Tibial nerve (tissue), 4 donors: ENCODE measurements at places on chromosomes 7 and 10. TPM values are rescaled to one million over a fixed set of nuclear protein-coding genes. Genes with fewer than 3 reads are reported as not detected.

DNA sequence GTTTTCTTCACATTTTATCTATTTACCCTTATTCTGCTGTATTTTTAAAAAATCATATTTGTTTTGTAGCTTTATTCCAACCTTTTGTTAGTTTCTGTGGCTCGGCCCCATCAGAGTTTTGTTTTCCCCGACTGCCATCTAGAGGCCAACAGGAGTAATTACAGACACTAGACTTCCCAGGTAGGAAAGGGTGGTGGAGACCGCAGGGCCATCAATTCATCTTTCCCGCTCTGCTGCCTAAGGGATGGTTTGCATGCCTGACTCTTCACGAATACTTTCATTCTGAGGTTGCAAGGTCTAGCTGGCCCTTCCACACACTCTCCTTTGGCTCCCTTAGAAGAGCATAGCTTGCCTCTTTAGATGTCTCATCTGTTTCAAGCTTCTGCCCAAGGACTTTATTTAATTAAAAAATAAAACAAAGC is 38.3 kb downstream of the LYZL2 start:
- no peak for DNase-seq
- H3K4me3 ChIP-seq: no peak overlapping the region
- H3K27ac ChIP-seq: no peak overlapping the region
- H3K27me3 ChIP-seq: no peaks in the 10 kb centered on the region
- no peaks in the 10 kb centered on the region for H3K4me1 ChIP-seq
- no peaks in the 10 kb centered on the region for H3K36me3 ChIP-seq

GRCh38 chr7:132030883-132031282 is 474.5 kb upstream of the PODXL start:
- H3K4me1 ChIP-seq: no peaks in the 10 kb centered on the region
- H3K27ac ChIP-seq: no peak overlapping the region
- H3K36me3 ChIP-seq: no peaks in the 10 kb centered on the region
- no peak for DNase-seq

- no peak for DNase-seq
- no peak overlapping the region for H3K27ac ChIP-seq
- H3K36me3 ChIP-seq: no peaks in the 10 kb centered on the region
- H3K4me3 ChIP-seq: no peak overlapping the region
Measured at GRCh38 chr10:89563861-89564478, 28.6 kb upstream of the SLC16A12 start.

GRCh38 chr10:644943-645334 is 44.5 kb downstream of the DIP2C start:
- no peaks in the 10 kb centered on the region for H3K27me3 ChIP-seq
- no peaks in the 10 kb centered on the region for H3K36me3 ChIP-seq
- no peak overlapping the region for H3K27ac ChIP-seq
- peaks cover under 1% of the 10 kb centered on the region for H3K4me1 ChIP-seq

CAMK2B gene
- total RNA-seq: 9.9 TPM

ADCYAP1R1 gene
- total RNA-seq: 1.6 TPM

GRCh38 chr7:72152161-72153131 is 259.7 kb downstream of the CALN1 start:
- DNase-seq: no peak
- H3K27ac ChIP-seq: no peak overlapping the region
- no peaks in the 10 kb centered on the region for H3K4me1 ChIP-seq
- H3K36me3 ChIP-seq: no peaks in the 10 kb centered on the region

DNA sequence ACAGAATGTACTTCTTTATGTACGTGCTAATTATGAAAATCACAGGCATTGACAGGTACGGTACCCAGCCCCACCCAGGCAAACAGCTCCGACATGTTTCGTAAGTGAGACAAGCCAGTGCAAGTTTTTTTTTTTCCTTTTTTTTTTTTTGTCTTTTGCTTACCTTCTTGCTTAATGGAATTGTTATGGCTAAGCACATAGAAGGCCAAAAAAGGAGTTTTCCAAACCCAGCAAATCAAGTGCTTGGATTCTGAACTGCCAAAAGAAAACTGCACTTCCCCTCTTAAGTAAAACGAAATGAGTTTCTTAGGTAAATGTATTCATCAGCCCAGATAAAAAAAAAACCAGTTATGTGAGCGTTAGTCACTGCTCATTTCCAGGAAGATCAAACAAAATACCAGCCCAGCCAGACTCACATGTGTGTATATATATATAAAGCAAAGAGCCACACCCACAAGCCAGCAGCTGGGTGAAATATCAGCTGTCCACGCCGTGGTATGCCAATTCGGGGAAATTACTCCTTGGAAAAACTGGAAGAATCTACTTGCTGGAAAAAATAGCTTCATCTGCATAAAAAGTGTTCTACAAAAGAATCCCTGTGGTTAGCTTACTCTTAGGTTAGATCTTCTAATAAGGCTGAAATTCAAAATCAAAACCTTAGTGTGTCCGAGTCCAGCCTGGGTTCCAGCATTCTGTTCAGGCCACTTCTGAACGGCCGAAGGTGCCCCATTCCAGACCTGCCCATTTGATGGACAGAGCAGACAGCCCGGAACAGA is 8.0 kb downstream of the KLF6 start:
- H3K27me3 ChIP-seq: no peaks in the 10 kb centered on the region
- peak overlapping the region; percentile 100 for H3K27ac ChIP-seq
- H3K4me3 ChIP-seq: no peak overlapping the region
- peak; percentile 45 for DNase-seq
- peaks cover 30% of the 10 kb centered on the region for H3K36me3 ChIP-seq

- no peaks in the 10 kb centered on the region for H3K27me3 ChIP-seq
- H3K27ac ChIP-seq: no peak overlapping the region
- no peak for DNase-seq
- no peak overlapping the region for H3K4me3 ChIP-seq
- H3K4me1 ChIP-seq: no peaks in the 10 kb centered on the region
- H3K36me3 ChIP-seq: no peaks in the 10 kb centered on the region
Measured at GRCh38 chr10:48503293-48503911, 101.5 kb downstream of the ARHGAP22 start.

- peaks cover 3% of the 10 kb centered on the region for H3K36me3 ChIP-seq
- DNase-seq: no peak
- no peaks in the 10 kb centered on the region for H3K4me1 ChIP-seq
- H3K4me3 ChIP-seq: no peak overlapping the region
- no peaks in the 10 kb centered on the region for H3K27me3 ChIP-seq
- H3K27ac ChIP-seq: no peak overlapping the region
Measured at GRCh38 chr10:5788969-5789368, 24.3 kb downstream of the GDI2 start.

GRCh38 chr10:109866168-109866994 is 56.9 kb downstream of the XPNPEP1 start:
- H3K4me3 ChIP-seq: no peak overlapping the region
- H3K4me1 ChIP-seq: no peaks in the 10 kb centered on the region
- H3K27me3 ChIP-seq: no peaks in the 10 kb centered on the region
- H3K36me3 ChIP-seq: peaks cover 6% of the 10 kb centered on the region
- no peak overlapping the region for H3K27ac ChIP-seq

GRCh38 chr10:34674176-34674575 is 140.9 kb downstream of the PARD3 start:
- no peak overlapping the region for H3K4me3 ChIP-seq
- DNase-seq: no peak
- H3K4me1 ChIP-seq: no peaks in the 10 kb centered on the region

- peak overlapping the region; percentile 21 for H3K27ac ChIP-seq
- no peak for DNase-seq
- H3K4me3 ChIP-seq: no peak overlapping the region
- H3K36me3 ChIP-seq: no peaks in the 10 kb centered on the region
Measured at GRCh38 chr10:15345450-15345849, 25.6 kb downstream of the FAM171A1 start.

GRCh38 chr7:154497751-154498150 is 445.6 kb downstream of the DPP6 start:
- DNase-seq: no peak
- no peak overlapping the region for H3K4me3 ChIP-seq
- H3K36me3 ChIP-seq: no peaks in the 10 kb centered on the region
- no peaks in the 10 kb centered on the region for H3K27me3 ChIP-seq
- H3K27ac ChIP-seq: no peak overlapping the region

PALD1 gene
- total RNA-seq: 7.8 TPM

VPS50 gene
- 30.0 TPM for total RNA-seq

VAX1 gene
- total RNA-seq: not detected

- H3K27me3 ChIP-seq: no peaks in the 10 kb centered on the region
- no peak overlapping the region for H3K27ac ChIP-seq
- H3K4me3 ChIP-seq: no peak overlapping the region
- H3K4me1 ChIP-seq: no peaks in the 10 kb centered on the region
- H3K36me3 ChIP-seq: no peaks in the 10 kb centered on the region
Measured at GRCh38 chr10:18196806-18197550, 56.8 kb downstream of the CACNB2 start.

DNA sequence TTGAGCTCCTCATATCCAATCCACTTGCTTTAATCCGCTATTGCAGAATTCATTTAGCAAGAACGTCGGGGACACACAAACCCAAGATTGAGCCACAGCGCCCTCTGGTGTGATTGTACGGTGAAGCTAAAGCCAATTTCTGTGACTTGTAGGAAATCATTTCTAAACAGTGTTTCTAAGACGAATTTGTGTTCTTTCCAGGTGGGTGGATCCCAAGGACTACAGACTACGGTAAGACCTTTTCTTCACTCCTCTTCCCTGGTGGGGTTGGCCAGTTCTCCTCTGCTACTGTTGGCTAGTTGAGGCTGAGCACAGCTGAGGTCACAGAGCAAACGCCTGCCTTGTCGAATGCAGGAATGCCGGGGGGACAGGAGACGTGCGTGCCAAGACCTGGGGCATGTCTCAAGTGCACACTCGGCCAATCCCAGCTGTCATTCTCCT is 5.2 kb downstream of the DMBT1 start:
- H3K27ac ChIP-seq: no peak overlapping the region
- no peaks in the 10 kb centered on the region for H3K4me1 ChIP-seq
- H3K4me3 ChIP-seq: peak overlapping the region; percentile 22

- peaks cover 9% of the 10 kb centered on the region for H3K27me3 ChIP-seq
- no peaks in the 10 kb centered on the region for H3K36me3 ChIP-seq
- H3K4me3 ChIP-seq: peak overlapping the region; percentile 61
- H3K27ac ChIP-seq: peak overlapping the region; percentile 83
Measured at GRCh38 chr10:3067859-3068179, 471 bp downstream of the PFKP start.

- DNase-seq: no peak
- H3K4me3 ChIP-seq: no peak overlapping the region
- no peak overlapping the region for H3K27ac ChIP-seq
- peaks cover 36% of the 10 kb centered on the region for H3K4me1 ChIP-seq
- no peaks in the 10 kb centered on the region for H3K36me3 ChIP-seq
Measured at GRCh38 chr10:110959379-110960332, 40.3 kb downstream of the SHOC2 start.

ABCC2 gene
- 23.7 TPM for total RNA-seq

DNA sequence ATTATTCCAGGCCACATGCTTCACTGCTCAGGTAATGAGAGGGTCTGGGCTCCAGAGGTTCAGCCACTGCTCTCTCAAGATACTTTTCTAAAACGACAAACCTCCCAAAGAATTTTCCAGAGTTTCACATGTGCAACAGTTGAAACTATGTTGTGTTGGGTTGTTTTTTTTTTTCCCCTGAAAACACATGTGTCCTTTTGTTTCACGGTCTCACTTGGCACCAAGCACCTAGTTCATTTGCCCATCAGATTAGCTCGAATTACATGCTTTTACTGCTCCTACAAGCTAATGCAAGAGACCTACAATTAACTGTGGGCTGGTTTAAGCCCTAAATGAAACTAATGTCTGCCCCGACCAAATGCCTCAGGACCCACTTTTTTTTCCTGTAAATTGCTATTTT is 313.3 kb downstream of the FGFR2 start:
- no peaks in the 10 kb centered on the region for H3K27me3 ChIP-seq
- no peak overlapping the region for H3K4me3 ChIP-seq
- DNase-seq: no peak
- no peaks in the 10 kb centered on the region for H3K36me3 ChIP-seq

DNA sequence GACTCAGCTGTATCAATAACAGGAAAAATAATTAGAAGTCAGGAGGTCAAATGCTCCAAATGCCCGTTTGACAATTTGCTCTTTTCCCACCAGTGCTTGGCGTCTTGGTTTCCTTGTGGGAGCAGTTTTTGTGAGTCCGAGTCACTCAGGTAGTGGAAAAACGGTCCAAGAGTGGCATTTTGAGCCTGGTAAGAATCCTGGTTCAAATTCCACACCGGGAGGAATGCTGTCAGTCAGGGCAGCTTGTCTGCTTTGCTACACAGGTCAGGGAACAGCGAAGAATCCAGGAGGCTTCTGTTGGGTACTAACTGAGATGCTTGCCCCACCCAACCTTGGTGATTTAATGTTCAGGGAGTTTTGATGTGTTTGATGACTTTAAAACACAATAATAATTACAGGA is 209.5 kb downstream of the HERPUD2 start:
- H3K4me1 ChIP-seq: no peaks in the 10 kb centered on the region
- no peak overlapping the region for H3K27ac ChIP-seq
- H3K4me3 ChIP-seq: no peak overlapping the region
- H3K27me3 ChIP-seq: no peaks in the 10 kb centered on the region
- no peak for DNase-seq

- no peaks in the 10 kb centered on the region for H3K36me3 ChIP-seq
- no peaks in the 10 kb centered on the region for H3K27me3 ChIP-seq
- no peaks in the 10 kb centered on the region for H3K4me1 ChIP-seq
- H3K4me3 ChIP-seq: no peak overlapping the region
Measured at GRCh38 chr10:51878695-51879094, 179.3 kb upstream of the CSTF2T start.

GRIFIN gene
- total RNA-seq: not detected
